ENCODE measurements at places on chromosomes 6 and 20.

DNA sequence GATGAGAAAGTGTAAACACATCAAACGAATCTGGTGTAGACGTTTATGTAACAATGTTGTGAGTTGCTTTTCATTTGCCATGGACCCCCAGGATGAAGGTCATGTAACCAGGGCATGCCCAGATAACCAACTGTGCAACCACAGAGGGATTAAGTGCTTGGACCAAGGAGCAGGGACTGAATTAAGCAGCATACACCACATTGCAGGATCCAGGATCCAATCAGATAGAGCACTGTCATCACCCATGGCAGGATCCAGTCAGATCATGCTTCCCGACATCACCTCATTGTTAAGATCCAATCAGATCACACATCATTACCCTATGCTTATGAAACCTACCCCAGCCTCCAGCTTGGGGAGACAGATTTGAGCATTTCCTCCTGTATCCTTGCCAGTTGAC lies 74.3 kb upstream of the RCAN2 start:
- no peak for DNase-seq

- peak; percentile 11 for DNase-seq
Measured at GRCh38 chr6:135534773-135535380, 37.3 kb upstream of the AHI1 start.

GRCh38 chr6:26103770-26104456 lies 16.7 kb downstream of the HFE start:
- peak; percentile 39 for DNase-seq

DNA sequence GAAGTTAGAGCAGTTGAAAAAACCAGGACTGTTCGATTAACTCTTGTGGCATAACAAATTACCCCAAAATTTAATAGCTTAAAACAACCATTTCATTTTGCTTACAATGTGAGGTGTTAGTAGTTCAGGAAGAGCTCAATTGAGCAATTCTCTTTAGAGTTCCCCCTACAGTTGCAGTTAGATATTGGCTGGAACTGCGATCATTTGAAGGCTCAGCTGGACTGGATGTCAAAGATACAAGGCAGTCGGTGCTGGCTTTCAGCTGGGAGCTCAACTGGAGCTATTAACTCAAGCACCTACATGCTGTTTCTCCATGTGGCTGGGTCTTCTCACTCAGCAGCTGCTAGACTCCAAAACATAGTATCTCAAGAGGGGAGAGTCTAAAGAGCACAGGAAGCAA lies 96.0 kb upstream of the LOC128125822 start:
- DNase-seq: no peak

DNA sequence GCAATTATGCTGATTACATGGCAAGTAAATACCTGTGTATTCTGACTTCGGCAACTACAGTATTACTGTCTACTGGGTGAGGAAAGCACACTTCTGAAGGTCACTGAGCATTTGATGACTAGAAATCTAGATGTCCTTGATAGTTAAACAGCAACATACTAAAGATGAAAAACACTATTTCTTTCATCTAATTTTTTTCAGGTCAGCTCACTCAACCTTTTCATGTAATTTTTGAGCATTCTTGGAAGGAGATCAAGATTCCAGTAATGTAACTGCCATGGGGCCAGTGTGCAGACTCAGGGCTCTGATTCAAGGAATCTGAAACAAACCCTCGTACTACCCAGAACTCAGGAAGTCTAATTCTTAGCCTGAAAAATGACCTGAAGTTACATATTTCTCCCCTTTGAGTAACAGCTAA lies 222.6 kb upstream of the TAB2 start:
- no peak for DNase-seq

DNA sequence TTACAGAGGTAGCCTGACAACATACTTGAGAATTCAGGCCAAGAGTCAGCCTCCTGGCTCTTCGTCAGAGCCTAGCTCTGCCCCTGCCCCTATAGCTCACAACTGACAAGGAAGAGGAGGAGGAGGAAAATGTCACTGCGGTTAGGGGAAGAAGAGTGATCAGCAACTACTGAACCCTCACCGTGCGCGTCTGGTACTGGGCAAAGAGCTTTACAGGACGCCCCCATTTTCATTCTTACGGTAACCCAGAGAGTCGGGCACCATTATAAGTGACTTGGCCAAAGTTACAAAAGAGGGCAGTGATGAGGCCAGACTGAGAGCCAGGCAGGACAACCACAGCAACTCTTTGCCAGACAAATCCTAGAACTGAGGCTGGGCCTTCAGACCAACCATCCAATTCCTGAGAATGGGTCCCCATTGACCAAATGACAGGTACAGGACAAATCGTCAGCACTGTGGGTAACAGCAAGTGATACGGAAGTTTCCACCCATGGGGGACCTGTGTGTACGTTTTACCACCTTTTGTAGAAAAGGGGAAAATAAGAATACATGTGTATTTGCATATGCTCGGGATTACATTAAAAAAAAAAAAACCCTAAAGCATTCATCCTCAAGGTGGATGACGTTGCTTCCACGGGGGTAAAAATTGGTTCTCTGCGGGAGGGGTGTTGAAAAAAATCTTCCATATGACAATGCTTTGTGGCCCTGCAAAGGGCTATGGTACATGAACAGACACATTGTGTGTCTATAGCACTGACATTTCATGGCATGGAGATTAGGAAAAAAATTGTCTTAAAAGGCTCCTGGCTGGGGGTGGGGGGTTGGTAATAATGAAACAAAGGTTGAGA lies 118.0 kb downstream of the NFATC2 start:
- no peak for DNase-seq

- no peak for DNase-seq
Measured at GRCh38 chr20:57069442-57069841, 197.0 kb downstream of the BMP7 start.

- no peak for DNase-seq
Measured at GRCh38 chr20:62884556-62884955, 22.9 kb upstream of the TCFL5 start.

DNA sequence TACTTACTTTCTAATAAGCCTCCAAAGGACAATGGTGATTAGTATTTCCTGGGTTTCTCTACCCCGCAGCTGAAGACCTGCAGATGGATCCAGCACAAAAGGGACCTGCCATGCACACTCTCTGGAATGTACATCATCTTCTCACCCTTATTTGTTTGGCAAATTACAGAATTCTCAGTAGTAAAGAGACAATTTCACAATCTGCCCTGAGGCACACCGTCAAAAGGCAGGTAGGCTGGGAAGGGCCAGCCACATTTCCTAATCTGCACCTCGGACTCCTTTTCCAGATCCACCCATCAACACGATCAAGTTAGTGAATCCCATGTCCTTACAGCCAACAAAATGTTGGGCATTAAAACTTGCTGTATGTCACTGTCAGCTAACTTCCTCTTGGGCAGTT lies 4.9 kb downstream of the OVOL2 start:
- DNase-seq: no peak

Measured in urothelium cell line (cell line).